ENCODE measurements at places on chromosomes 6 and 20.
A peak's percentile ranks its signal among the peaks of the same experiment; 100 is the strongest.

DNA sequence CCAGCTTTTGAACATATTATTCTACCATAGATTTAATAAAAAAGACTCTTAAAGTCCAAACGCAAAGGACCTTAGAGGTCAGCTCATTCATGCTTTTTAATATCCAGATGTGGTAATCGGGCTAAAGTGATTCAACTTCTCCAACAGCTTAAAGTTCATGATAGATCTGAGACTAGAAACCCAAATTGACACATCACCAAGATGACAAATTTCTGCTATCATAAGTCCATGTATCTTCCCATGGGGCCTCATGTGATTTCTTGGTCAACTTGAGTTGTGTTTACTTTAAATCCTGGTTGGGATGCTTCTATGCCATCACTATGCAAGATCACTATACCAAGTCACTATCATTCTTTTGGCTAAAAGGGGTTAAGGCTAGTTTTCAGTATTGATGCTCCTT, 56.0 kb downstream of the SLC24A3 start:
- peaks cover 2% of the 10 kb centered on the region for H3K27me3 ChIP-seq
- no peaks in the 10 kb centered on the region for H3K4me1 ChIP-seq
- DNase-seq = no peak
- no peak overlapping the region for H3K27ac ChIP-seq

- H3K27ac ChIP-seq = no peak overlapping the region
- no peak overlapping the region for H3K4me3 ChIP-seq
- DNase-seq = no peak
Measured at GRCh38 chr20:58215116-58215515, 13.3 kb downstream of the ANKRD60 start.

GRCh38 chr6:70846207-70846835, 110.5 kb downstream of the B3GAT2 start:
- no peaks in the 10 kb centered on the region for H3K27me3 ChIP-seq
- H3K4me1 ChIP-seq = peaks cover 3% of the 10 kb centered on the region
- no peak overlapping the region for H3K4me3 ChIP-seq
- no peak for DNase-seq

DNA sequence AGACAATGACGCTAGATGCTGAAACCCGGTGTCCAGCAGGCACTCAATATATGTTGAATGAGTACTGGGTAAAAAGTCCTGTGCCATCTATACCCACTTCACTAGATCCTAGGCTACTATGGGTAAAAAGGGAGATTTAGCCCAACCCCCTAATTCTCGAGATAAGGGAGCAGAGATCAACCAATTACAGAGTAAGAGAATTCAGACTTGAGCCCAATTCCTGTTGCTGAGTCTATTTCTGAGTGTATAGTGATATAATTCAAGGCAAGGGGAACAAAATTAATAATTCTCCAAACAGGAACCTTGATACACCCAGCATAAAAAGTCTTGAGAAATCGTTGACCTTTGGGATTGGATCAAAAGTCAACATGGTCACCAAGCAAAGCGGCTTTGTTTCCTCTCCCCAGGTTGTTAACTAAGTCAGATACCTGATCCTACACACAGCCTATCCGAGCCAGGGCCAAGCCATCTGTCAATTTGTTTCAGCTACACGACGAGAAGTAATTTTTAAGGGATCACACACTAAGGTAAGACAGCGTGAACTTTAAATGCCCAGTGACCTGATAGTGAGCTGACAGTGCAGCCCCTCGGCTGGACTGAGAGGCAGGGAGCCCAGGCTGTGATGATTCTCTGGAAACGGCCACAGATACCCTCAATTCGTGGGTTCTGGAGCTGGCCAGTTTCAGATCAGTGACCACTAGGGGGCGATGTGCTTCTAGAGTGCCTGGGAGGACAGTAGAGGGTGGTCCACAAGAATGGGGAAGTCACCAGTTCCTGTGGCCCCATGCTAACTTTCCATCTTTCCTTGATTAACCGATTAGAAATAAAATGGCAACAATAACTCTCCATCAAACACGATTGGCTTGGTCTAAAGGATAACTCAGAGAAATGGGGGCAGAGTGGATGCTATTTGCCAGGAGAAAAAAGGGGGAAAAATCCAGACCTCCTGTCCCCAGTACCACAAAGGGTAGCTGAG, 46.2 kb downstream of the SLC22A23 start:
- peak; percentile 82 for DNase-seq
- no peak overlapping the region for H3K27ac ChIP-seq
- no peaks in the 10 kb centered on the region for H3K27me3 ChIP-seq
- H3K4me1 ChIP-seq = peaks cover 21% of the 10 kb centered on the region
- H3K4me3 ChIP-seq = no peak overlapping the region
- H3K36me3 ChIP-seq = peaks cover 6% of the 10 kb centered on the region

DNA sequence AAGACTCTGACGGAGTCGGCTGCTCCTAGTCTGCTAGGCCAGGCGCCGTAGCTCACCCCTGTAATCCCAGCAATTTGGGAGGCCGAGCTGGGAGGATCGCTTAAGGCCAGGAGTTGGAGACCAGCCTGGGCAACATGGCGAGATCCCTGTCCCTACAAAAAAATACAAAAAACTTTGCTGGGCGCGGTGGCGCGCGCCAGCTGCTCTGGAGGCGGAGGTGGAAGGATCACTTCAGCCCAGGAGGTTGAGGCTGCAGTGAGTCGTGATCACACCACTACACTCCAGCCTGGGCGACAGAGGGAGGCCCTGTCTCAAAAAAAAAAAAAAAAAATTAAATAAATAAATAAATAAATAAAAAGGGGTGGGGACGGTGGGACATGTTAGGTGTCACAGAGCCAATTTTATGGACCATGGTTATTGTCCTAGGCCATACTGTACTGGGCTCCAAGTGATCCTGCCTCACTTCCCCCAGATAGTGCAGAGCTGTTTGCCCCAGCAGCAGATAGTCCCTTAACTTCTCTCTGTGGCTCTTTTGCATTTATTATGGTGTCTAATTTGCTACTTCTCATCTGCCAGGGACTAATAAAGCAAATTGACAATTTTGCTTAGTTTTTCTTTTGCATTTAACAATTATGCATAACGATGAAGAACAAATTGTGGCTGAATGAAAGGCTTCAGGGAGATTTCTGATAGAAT, 5.2 kb downstream of the PI16 start:
- no peak overlapping the region for H3K4me3 ChIP-seq
- H3K36me3 ChIP-seq = no peaks in the 10 kb centered on the region
- H3K27ac ChIP-seq = no peak overlapping the region
- peaks cover 42% of the 10 kb centered on the region for H3K4me1 ChIP-seq
- DNase-seq = no peak

GRCh38 chr20:10788877-10789276, 115.1 kb upstream of the JAG1 start:
- H3K27me3 ChIP-seq = no peaks in the 10 kb centered on the region
- no peaks in the 10 kb centered on the region for H3K36me3 ChIP-seq
- H3K4me1 ChIP-seq = no peaks in the 10 kb centered on the region
- DNase-seq = no peak
- H3K4me3 ChIP-seq = no peak overlapping the region

DNA sequence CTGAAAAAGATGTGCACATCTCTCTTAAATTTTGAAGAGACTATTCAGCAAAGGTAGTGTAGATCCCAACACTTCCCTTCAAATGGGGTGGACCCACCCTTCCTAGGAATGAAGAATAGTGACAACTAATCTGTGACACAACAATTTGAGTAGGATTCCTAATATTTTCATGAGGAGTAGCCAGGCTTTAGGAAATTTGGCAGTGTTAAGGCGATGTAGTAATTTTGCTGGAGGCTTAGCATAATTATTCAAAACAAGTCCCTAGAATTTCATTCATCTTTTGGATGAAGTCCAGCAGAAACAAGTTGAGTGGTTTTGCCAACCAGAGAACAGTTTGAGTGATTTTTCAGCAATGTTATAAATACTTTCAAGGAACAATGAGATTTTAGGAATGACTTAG, 52.4 kb downstream of the ELOVL4 start:
- H3K27me3 ChIP-seq = peaks cover 5% of the 10 kb centered on the region
- H3K4me1 ChIP-seq = no peaks in the 10 kb centered on the region
- no peak overlapping the region for H3K4me3 ChIP-seq

- DNase-seq = no peak
- peaks cover 20% of the 10 kb centered on the region for H3K4me1 ChIP-seq
- H3K27ac ChIP-seq = no peak overlapping the region
- no peak overlapping the region for H3K4me3 ChIP-seq
- H3K36me3 ChIP-seq = no peaks in the 10 kb centered on the region
- peaks cover 12% of the 10 kb centered on the region for H3K27me3 ChIP-seq
Measured at GRCh38 chr6:139522511-139523220, 148.2 kb upstream of the CITED2 start.

DNA sequence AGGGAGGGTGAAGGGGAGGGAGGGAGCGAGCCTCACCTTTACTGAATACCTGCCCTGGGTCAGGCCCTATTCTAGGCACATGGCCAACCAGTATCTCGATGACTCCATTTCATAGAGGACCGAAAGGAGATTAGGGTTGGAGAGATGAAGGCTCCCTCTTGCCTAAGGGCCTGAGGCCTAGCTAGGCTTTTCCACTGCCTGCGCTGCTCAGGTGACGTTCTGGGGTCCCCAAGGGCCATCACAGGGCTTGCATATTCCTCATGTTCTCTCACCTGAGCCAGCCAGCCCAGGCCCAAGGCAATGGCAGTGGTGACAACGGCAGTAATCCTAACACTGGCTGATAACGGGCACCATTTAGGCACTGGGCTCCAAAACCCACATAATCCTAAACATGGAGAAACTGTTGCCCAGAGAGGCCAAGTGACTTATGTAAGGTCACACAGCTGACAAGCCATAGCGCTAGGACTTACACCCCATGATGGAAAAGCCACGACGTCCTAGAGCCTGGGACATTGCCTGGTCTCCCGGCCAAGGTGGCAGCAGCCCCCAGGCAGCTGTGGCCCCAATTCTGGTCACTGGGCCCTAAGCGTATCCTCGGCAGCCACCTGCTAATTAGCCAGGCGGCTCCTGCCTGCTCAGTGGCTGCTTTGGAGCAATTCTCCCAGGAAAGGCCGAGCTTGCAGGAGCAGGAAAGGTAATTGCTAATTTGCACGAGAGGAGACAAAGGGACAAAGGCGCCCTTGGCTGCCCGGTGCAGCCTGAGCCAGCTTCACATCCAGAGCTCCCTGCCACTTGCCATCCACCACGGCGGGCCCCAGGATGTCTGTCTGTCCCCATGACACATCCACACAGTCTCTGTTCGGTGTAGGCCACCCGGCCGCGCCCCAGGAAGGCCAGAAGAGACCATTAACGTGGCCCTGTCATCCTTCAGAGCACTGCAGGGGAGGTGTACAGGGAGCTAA, 21.5 kb downstream of the NOL4L start:
- no peaks in the 10 kb centered on the region for H3K27me3 ChIP-seq
- DNase-seq = no peak
- peaks cover 36% of the 10 kb centered on the region for H3K4me1 ChIP-seq
- no peak overlapping the region for H3K27ac ChIP-seq
- no peak overlapping the region for H3K4me3 ChIP-seq

DNA sequence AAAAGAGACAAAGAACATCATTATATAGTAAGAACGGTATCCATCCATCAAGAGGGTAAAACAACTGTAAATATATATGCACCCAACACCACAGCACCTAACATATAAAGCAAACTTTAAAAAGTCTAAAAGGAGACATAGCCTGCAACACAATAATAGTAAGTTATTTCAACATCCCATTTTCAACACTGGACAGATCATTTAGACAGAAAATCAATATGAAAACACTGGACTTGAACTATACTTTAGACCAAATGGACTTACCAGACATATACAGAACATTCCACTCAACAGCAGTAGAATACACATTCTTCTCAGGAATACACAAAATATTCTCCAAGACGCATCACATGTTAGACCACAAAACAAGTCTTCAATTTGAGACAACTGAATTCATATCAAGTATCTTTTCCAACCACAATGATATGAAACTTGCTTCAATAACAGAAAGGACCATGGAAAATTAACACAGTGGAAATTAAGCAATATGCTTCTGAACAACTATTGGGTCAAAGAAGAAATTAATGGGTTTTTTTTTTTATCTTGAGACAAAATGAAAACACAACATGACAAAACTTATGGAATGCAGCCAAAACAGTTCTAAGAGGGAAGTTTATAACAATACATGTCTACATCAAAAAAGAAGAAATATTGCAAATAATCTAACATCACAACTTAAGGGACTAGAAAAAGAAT, 23.9 kb upstream of the ASF1A start:
- H3K4me1 ChIP-seq = peaks cover 38% of the 10 kb centered on the region
- no peaks in the 10 kb centered on the region for H3K27me3 ChIP-seq
- DNase-seq = no peak
- no peak overlapping the region for H3K27ac ChIP-seq

- no peaks in the 10 kb centered on the region for H3K36me3 ChIP-seq
- peaks cover 32% of the 10 kb centered on the region for H3K4me1 ChIP-seq
- H3K27ac ChIP-seq = peak overlapping the region; percentile 48
Measured at GRCh38 chr6:30882759-30883684, 1.3 kb upstream of the DDR1 start.

GRCh38 chr20:47181056-47181862, 175.2 kb downstream of the ZMYND8 start:
- H3K27me3 ChIP-seq = no peaks in the 10 kb centered on the region
- no peak overlapping the region for H3K4me3 ChIP-seq
- no peak overlapping the region for H3K27ac ChIP-seq
- DNase-seq = peak; percentile 24
- H3K4me1 ChIP-seq = no peaks in the 10 kb centered on the region
- no peaks in the 10 kb centered on the region for H3K36me3 ChIP-seq

DNA sequence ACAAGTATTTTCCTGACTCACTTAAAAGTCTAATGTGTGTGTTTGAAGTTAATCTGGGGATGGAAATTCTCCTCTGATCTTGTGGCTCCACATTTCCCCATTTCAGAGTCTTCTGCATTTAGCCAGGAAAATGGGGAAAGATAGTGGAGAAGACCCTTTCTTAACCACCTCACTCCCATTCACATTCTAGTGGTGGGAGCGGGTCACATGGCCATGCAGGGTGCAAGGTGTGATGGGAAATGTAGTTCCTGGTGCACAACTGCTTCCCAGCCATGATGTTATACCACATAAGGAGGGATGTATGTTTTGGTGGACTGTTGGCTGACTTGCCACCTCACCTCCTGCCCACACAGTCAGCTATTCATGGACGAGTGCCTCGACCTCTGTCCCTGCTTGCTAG, 61.8 kb downstream of the BANF2 start:
- DNase-seq = no peak
- H3K36me3 ChIP-seq = no peaks in the 10 kb centered on the region
- no peak overlapping the region for H3K4me3 ChIP-seq
- H3K27me3 ChIP-seq = peaks cover 4% of the 10 kb centered on the region

GRCh38 chr6:1622220-1622850, 12.6 kb downstream of the FOXC1 start:
- H3K27me3 ChIP-seq = peaks cover 57% of the 10 kb centered on the region
- H3K27ac ChIP-seq = no peak overlapping the region
- H3K4me1 ChIP-seq = peaks cover 8% of the 10 kb centered on the region
- DNase-seq = no peak
- H3K4me3 ChIP-seq = no peak overlapping the region

- H3K27me3 ChIP-seq = no peaks in the 10 kb centered on the region
- H3K4me1 ChIP-seq = no peaks in the 10 kb centered on the region
- no peak overlapping the region for H3K4me3 ChIP-seq
- H3K27ac ChIP-seq = no peak overlapping the region
- no peak for DNase-seq
Measured at GRCh38 chr20:48184229-48184628, 398.9 kb upstream of the SULF2 start.

GRCh38 chr6:112123982-112124381, 36.6 kb downstream of the FAM229B start:
- peaks cover 2% of the 10 kb centered on the region for H3K27me3 ChIP-seq
- H3K4me1 ChIP-seq = no peaks in the 10 kb centered on the region
- no peak overlapping the region for H3K4me3 ChIP-seq

Data from activated naive CD4-positive, alpha-beta T cell treated with anti-CD3 and anti-CD28 coated beads for 36 hours (primary cell).